Amniotic stem cell (primary cell): ENCODE measurements at places on chromosomes 5 and 9.

GRCh38 chr9:38295764-38296163 is 96.7 kb upstream of the ALDH1B1 start:
- no peak for DNase-seq

GRCh38 chr9:82606492-82607382 is 456.2 kb downstream of the RASEF start:
- DNase-seq: peak; percentile 43

- no peak for DNase-seq
Measured at GRCh38 chr5:18959535-18959934, 1028.5 kb downstream of the CDH18 start.

DNA sequence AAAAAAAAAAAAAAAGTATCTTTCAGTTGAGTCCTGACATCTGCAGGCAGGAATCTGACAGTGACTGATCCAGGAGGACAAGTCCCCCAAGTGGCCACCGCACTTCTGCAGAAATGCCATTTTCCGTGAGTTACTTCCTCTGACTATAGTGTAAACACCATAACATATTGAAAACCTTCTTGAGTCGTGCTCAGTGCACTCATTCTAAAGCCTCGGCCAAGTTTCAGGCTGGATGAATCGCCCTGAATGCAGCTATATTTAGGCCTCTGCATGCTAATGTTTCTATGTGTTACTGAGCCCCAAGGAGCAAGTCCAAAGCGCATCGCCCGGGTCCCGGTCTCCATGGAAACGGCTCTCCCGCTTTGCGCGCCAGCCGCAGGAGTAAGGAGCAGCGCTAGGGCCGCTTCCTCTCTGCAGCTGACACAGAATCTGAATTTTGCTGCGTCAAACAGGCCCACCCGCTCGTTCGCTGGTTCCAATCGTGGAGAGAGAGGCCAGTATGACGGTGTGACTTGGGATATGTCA is 335.4 kb downstream of the MSX2 start:
- no peak for DNase-seq

- DNase-seq: no peak
Measured at GRCh38 chr9:72292874-72293607, 72.0 kb downstream of the ZFAND5 start.

GRCh38 chr5:1672396-1672795 is 127.2 kb downstream of the MRPL36 start:
- no peak for DNase-seq

GRCh38 chr5:54651482-54652076 is 134.0 kb downstream of the SNX18 start:
- no peak for DNase-seq

DNA sequence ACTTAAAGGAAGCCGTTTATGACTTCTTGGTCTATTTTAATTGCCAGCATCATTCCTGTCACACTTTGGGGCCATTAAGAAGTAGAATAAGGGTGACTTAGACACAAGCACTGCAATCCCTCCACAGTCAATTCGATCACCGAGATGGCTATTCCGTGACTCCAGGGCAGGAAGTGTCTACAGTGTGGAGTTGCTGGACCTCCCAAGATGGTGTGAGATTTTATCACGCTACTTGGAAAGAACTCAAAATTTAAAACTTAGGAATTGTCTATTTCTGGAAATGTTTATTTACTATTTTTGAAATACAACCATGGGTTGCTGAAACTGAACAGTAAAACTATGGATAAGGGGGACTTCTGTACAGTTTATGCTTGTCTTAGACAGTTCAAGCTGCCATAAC is 6.2 kb downstream of the FBXL7 start:
- DNase-seq: no peak

DNA sequence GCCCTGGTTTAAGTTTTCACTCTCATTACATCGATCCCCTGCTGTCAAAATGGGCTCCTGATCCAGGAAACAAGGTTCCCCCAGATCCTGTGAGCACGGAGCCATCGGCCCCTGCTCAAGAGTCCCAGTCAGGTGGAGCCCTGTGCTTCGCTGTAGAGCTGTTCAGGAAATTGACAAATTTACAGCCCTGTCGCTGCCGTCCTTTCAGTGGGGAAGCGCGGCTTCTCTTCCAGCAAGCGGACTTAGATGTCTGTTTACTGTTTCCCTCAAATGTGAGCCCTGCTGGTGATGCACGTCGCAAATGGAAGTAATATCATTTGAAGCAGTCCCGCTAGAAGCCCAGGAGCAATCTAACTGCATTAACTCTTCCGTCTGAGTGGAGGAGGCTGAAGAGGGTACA is 760.9 kb upstream of the WWC1 start:
- no peak for DNase-seq

GRCh38 chr9:131625790-131626670 is 80.7 kb downstream of the PRRT1B start:
- no peak for DNase-seq

DNA sequence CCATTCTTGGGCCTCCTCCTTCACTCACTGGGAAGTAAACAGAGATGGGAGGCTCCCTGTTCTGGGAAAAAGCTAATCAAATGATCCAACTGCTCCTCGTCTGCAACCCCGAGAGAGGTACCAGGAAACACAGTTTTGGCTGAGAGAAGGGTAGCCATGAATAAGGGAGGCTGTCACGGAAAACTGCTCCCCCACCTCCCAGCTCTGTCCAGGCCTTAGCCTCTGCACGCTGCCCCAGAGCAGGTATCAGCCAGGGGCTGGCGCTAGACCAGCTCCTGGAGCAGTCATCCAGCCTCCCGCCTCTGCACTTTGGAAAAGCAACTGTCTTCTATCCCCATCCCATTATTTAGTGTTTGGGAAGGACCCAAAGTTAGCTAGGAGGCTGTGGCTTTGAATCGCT is 266.1 kb downstream of the NDUFS4 start:
- no peak for DNase-seq

GRCh38 chr5:143705381-143705780 is 106.6 kb upstream of the HMHB1 start:
- no peak for DNase-seq

GRCh38 chr5:147448766-147449165 is 61.1 kb downstream of the DPYSL3 start:
- no peak for DNase-seq

GRCh38 chr9:130379649-130379970 is 65.2 kb upstream of the ASS1 start:
- no peak for DNase-seq

GRCh38 chr9:92658611-92659010 is 11.3 kb downstream of the IPPK start:
- no peak for DNase-seq

DNA sequence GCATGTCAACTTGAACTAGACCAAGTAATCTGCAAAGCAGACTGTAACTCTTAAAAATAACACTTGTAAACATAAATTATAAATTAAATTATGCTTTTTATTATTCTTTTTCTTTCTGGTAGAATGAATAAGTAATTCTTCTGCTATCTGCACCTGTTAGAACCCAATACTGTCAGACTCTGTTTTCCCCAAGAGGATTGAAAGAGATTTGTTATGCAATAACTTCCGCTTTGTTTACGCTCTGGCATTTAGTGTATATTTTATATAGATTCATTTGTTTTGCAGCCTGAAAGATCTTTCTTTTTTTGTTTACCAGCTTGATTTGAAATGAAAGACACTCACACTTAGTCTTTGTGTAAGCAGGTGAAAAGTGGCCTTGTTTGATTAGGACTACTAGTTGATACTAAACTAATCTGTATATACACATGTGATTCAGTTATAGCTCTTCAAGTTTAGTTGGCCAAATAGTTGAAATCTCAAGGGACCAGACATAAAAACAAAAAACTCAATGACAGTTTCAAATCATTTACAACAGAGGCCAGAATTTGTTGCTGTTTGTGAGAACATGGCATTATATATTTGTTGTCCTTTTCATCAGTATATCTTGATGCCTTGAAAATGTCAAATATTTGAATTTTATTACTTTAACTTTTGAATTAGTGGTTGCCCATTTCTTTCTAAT is 155.8 kb downstream of the PBX3 start:
- DNase-seq: no peak

DNA sequence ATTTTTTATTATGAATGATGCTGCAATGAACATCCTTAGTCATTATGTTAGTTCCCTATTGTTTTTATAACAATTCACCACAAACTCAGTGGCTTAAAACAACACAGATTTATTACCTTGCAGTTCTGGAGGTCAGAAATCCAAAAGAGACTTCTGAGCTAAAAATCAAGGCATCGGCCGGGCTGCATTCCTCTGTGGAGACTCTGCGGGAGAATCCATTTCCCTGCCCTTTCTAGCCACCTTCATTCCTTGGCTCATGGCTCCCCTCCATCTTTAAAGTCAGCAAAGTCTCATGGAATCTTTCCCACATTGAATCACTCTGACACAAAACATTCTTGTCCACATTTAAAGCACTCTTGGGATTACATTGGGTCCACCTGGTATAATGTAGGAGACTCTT is 38.6 kb downstream of the SNX18 start:
- DNase-seq: no peak

- no peak for DNase-seq
Measured at GRCh38 chr9:128696923-128697707, 5.2 kb upstream of the PKN3 start.

- peak; percentile 94 for DNase-seq
Measured at GRCh38 chr9:87713278-87713987, 12.5 kb upstream of the CTSL start.

GRCh38 chr5:41921874-41922273 is 3.2 kb upstream of the FBXO4 start:
- peak; percentile 0 for DNase-seq
